ENCODE measurements at places on chromosomes 16 and 17.

DNA sequence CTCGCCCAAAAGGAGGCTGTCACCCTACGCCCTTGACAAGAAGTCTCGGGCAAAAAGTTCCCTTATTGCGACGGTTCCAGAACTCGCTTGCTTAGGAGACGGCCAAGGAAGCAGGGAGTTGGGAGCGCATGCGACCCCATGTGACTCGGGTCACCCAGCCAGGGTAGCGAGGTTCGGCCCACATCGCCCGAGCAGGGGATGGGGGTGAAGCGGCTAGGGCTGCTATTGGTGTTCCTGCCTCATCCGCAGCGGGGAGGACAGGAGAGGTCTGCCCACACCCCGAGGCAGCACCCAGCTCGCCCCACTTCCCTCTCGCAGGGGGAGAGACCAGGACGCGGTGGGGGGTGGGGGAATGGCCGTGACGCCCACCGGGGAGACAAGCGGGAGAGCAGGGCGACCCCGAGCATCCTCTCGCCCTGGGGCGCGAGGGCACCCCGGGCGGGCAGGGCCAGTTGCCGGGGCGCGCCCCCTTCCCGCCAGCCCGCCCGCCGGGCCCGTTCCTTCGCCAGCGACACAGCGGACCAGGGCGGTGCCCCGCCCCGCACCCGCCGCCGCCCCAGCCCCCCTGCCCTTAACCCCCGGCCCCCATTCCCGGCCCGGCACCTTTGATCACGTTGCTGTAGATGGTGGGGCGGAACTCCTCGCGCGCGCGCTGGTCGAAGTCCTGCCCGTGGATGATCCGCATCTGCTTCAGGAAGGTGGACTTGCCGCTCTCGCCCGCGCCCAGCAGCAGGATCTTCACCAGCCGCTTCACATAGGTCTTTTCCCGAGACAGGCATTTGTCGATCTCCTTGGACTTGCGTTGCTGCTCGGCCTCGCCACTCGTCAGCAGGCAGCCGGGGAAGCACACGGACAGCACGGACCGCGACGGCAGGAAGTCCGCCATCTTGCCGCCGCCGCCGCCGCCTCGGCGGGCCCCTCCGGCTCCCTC, 567 bp downstream of the GNA13 start:
- DNase-seq = no peak

- DNase-seq = no peak
These were observed 251.8 kb downstream of the MAF start for GRCh38 chr16:79348521-79349306.

- no peak for DNase-seq
These were observed 20.3 kb downstream of the KPNB1 start for GRCh38 chr17:47670064-47670463.

DNA sequence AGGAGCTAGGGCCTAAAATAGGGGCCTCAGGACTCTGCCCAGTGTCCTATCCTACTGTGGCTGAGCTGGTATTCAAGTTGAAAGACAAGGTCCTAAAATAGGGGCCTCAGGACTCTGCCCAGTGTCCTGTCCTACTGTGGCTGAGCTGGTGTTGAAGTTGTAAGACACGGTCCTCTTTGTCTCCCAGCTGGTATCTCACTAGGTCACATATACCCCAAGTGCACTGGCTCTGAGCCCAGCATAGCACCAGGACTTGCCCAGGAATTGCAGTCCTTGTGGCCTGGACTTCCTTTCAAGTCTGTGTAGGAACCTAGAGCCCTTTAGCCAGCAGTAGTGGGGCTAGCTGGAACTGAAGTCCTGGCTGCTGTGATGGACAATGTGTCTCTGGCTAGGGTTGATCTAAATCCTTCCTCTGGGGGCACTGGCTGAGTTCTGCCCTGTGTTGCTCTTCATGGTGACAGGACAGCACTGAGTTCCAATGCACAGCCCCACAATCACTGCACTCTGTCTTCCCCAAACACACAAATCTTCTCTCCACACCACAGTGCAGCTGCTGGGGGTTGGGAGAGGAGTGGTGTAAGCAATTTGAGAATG, 260.5 kb downstream of the HAPSTR1 start:
- no peak for DNase-seq

GRCh38 chr17:36107660-36108059, 4.0 kb downstream of the CCL4 start:
- no peak for DNase-seq

GRCh38 chr16:53546988-53547391, 44.0 kb upstream of the AKTIP start:
- DNase-seq = no peak

DNA sequence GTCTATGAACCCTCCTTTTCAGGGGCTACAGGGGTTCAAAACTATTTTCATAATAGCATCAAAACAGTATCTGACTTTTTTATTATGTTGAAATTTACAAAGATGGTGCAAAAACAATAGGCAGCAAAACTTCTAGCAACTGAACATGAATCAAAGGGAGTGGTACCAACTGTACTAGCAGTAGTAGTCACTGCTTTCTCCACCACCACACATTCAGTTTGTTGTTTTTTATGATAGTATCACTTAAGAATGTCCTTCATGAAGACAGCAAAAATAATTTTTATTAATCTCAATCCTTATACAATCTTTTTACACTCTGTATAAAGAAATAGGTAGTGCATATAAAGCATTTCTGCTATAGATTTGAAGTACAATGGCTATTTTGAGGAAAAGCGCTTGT, 47.6 kb downstream of the MED13 start:
- no peak for DNase-seq

GRCh38 chr17:4898927-4899326, 409 bp upstream of the C17orf107 start:
- DNase-seq = no peak

DNA sequence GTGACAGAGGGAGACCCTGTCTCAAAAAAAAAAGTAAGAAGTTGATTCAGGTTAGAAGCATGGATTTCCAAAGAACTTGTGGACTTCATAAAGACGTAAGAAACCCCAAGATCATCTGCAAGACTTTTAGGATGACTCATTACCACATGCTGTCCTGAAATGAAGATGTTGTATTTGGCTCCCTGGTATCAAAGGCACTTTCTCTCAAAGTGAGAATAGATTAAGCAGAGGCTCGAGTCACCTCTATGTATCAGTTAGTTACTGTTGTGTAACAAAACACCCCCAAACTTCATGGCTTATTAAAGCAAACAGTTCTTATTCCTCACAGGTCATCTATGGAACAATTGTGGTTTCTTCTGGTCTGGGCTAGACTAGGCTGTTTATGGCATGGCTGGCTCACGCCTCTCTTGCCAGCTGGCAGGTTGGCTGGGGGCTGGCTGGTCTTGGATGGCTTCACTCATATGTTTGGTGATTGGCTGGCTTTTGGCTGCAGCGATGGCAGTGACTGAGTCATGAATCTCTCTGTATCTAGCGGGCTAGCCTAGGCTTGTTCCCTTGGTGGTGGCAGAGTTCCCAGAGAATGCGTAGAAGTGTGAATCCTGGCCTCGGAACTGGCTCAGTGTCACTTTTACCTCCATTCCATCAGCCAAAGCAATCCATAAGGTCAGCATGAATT, 60.4 kb upstream of the MSI2 start:
- no peak for DNase-seq

GRCh38 chr17:78748048-78748729, 33.9 kb downstream of the CYTH1 start:
- no peak for DNase-seq

- DNase-seq = no peak
These were observed 25.9 kb downstream of the AP2B1 start for GRCh38 chr17:35612924-35613521.

GRCh38 chr17:32141258-32141657, 1.0 kb upstream of the RHOT1 start:
- DNase-seq = no peak

- DNase-seq = no peak
These were observed 90.2 kb downstream of the VPS53 start for GRCh38 chr17:624341-624860.

GRCh38 chr17:17729620-17730249, 48.5 kb downstream of the RAI1 start:
- no peak for DNase-seq

- DNase-seq = no peak
These were observed 8.3 kb downstream of the MYH10 start for GRCh38 chr17:8622191-8622590.

DNA sequence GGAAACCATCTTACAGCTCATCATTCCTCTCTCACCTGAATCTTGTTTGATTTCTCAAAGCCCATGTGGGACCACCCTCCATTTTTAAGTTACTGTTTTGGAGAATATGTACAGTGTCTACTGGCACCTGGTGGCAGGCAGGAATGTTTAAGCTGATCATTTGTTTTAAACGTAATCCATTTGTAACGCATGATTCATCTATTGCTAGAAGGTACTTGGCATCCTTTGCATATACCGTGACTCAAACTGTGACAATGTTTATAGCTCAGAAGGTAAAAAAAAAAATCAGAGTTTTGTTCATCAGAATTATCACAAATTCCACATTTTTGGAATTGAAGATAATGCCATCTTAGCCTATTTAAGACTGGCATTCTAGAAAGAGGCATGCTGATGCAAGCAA, 1007.5 kb upstream of the EEF2KMT start:
- DNase-seq = no peak

GRCh38 chr17:30134551-30134950, 17.9 kb downstream of the NSRP1 start:
- DNase-seq = no peak

- DNase-seq = no peak
These were observed 10.5 kb downstream of the TMIGD1 start for GRCh38 chr17:30323262-30323894.

DNA sequence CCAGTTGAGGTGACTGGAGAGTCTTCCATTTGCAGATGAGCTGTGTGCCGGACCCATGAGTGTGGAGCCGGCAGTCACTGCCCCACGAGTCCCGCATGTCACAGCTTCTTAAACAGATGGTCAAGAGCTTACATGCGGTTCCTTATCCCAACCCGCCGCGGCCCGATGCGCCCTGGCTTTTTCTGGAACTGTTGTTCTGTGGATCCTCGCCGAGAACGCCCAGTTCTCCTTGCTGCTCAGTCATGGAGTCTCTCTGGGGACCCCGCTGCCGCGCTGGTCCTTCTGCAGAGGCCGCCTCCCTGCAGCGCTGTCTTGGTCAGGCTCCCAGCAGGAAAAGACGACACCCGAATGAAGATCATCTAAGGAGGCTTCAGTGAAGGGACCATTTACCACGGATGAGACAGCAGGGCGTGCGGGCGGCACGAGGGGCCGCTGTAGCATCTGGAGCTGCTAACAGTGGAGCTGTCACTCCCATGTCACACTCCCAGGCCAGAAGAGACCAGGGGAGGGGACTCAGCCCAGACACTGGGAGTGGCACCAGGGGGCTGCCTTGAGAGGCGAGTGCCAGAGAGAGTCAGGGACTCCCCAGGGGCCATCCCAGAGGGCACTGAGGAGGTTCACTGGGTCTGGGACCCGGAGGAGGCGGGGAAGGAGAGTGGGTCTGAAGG, 10.8 kb upstream of the LGALS3BP start:
- no peak for DNase-seq

GRCh38 chr17:81427173-81428120, 32.2 kb downstream of the BAHCC1 start:
- DNase-seq = no peak

- peak; percentile 42 for DNase-seq
These were observed 202.4 kb downstream of the AXIN2 start for GRCh38 chr17:65359016-65359415.

GRCh38 chr16:535446-536405, 8.2 kb downstream of the CAPN15 start:
- no peak for DNase-seq

DNA sequence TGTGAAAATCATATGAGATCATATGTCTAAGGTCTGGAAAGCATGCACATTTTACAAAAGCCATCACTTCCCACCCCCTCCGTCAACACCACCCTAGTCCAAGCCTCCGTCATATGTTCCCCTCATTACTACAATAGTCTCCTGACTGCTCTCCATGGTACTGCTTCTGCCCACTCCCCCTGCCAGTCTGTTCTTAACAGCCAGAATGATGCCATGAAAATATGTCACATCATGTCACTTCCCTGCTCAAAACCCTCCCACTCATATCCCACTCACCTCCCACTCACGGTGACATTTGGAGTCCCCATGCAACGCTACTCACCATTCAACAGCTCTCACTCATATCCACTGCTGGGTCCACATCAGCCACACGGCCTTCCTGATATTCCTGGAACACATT, 432.3 kb downstream of the XYLT1 start:
- DNase-seq = no peak

DNA sequence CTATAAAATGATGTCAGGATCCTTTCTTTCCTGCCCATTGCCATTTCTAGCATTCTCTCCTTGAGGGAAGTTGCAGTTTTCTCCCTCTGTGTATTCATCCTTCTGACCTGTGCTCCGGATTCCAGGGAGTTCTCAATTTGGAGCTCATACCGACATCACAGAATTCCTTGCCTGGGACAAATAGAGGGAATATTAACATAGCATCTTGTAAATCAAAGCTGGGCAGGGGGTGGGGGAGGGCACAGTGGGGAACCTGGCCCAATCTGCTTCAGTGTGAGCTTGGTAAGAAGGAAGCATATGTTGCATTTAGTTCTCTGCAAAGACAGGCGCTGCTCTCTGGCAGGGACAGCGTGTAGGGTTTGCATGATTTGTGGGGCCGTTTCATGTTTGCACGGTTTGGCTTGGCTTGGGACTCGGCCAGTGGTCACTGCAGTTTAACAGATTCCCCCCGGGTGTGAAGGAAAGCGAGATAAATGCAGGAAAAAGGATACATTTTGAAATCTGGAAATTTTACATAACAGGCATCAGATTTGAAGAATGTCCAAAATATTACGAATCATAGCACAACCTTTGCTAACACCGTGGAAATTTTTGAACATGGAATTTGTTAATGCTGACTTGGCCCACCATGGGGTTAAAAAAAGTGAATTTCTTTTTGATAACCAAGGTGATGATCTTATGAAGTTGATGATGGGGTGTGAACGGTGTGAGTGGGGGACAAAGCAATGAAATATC, 178.0 kb downstream of the WWOX start:
- no peak for DNase-seq

DNA sequence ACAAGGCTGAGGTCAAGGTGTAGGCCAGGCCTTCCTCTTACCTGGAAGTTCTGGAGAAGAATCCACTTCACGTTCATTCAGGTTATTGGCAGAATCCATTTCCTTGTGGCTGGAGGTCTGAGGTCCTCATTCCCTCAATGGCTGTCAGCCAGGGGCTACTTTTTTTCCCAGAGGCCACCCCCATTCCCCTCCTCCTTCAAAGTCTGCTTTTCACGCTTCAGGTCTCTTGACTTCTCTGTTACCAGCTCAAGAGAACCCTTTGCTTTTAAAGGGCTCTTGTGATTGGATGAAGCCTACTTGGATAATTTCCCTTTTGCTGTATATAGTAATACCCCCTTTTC, 55.1 kb upstream of the LGALS9 start:
- DNase-seq = no peak

DNA sequence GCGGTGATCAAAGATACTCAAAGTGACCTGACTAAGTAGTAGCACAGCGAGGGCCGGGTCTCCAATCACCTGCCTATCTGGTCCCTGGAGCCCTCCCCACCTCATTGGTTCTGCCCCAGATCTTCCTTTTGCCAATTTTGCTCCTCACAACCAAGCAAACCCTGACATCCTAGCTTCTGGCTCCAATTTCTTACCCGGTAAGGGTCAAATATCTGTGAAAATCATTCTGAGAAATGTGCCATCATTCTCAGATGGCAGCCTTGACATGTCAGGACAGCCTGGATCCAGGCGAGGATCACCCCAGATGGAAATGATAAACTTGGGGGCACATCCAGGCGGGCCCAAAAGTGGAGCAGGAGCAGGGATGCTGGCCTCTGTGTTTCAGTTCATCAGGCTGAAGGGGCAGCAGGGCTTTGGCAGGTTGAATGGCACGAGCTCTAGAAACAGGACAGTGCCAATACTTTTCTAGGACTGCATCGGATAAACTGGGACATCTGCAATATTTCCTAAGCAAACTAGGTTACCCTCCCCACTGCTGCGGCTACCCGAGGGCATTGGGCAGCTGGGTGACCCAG, 83.9 kb downstream of the SHISA6 start:
- no peak for DNase-seq

- DNase-seq = no peak
These were observed 18.7 kb downstream of the TNS4 start for GRCh38 chr17:40482722-40483121.

Data from stimulated activated CD4-positive, alpha-beta T cell treated with anti-CD3 and anti-CD28 coated beads, TNF-alpha, amount 100 ng/mL, for 24 hours (primary cell).